ENCODE measurements at places on chromosomes 11 and 22.
A peak's percentile ranks its signal among the peaks of the same experiment; 100 is the strongest.

DNA sequence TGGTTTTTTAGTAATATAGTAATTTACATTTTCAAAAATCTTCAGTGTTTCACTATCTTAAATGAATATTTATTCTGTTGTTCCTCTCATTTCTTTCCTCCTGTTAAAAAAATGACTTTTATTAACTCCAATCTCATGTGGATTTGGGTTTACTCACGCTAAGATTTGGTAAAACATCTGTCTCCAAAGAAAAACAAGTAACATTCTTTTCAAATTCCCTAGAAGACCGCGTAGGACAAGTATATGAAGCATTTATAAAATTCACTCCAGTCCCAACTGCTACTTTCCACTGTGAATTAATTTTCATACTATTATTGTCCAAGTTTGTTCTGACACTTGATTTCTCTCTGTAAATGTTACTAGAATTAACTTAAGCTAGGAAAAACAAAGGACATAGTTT, 26.2 kb downstream of the SBF2 start:
- DNase-seq: no peak

DNA sequence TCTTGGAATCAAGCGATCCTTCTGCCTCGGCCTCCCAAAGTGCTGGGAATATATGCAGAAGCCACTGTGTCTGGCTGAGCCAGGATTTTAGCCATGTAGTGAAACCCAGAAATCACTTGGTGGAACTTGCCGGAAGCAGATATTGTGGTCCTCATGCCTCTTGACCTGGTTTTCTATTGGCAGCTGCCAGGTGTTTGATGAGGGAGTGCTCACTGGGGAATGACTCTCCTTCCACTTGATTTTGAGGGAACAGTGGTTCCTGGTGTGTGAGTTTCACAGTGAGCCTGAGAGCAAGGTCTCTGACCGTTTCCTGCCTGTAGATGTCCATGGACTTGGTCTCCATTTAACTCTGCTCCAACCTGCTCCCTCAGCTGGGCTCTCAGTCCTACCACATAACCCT, 34.7 kb upstream of the ELF5 start:
- DNase-seq: no peak

- DNase-seq: no peak
Measured at GRCh38 chr11:1514336-1515061, 27.9 kb upstream of the MOB2 start.

DNA sequence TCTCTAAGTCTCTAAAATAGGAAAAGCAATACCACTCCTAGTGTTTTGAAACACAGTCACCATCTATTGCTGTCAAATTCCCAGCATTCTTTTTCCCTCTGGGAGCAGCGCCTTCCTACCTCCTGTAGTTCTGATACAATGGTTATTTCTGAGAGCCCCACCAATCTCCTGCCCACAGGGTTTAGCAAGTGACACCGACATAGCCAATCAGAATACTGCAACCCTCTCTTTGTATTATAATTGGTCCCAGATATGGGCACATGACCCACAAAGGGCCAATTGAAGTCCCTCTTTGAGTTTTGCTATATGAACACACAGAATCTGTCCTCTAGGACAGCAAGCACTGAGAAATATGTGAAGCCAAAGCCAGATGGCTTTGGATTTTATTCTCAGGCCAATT, 16.9 kb upstream of the ARHGAP42 start:
- no peak for DNase-seq

- DNase-seq: no peak
Measured at GRCh38 chr22:49435596-49435995, 392.1 kb downstream of the BRD1 start.

GRCh38 chr22:39476664-39477063, 19.9 kb downstream of the MGAT3 start:
- no peak for DNase-seq

DNA sequence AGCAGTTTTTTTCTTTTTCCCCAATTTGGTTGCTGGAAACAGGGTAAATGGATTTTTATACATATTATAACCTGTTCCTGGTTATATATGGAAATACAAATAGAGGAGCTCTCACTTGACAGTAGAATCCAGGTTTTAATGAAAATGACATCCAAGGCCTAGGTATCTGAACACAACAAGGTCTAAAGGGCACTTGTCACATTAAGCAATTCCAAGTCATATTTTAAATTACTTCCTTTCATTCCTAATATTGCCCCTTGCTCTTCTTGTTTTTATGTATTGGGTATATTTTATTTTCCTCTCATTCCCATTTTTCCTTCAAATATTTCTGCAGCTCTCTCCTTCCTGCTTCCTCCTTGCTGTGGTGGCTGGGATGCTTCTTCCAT, 27.1 kb downstream of the CTNND1 start:
- no peak for DNase-seq

- peak; percentile 60 for DNase-seq
Measured at GRCh38 chr11:70669871-70670675, 271.7 kb downstream of the CTTN start.

DNA sequence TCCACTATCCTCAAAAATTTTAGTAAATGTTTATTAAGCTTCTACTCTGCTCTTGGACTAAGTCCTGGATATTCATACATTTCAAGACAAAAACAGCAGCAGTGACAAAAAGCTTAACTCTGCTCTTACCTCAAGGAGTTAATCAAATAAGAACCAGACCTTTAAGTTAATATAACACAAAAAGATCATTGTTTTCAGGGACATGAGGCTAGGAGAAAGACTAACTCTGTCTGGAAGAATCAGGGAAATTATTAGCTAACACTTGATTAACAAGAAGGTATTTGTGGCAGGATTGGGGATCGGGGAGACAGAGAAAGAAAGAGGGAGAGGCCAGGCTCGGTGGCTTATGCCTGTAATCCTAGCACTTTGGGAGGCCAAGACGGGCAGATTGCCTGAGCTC, 74.4 kb downstream of the PPP2R1B start:
- no peak for DNase-seq

DNA sequence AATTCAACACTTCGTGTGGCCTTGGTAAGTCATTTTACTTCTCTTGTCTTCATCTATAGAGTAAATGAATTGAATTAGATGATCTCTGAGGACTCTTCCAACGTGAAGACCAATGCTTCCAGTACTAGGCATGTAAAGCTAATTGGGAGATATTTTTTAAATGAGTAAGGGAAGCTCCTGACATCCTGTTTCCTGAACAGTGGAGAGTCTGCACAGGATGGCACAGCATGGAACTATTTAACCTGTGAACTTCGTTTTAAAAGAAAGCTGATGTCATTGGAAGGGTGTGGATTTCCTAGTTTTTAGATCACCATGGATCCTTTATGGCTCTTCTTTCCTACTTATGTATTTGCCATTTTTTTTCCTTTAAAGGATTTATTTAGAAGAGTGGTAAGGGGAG, 48.4 kb upstream of the HSD17B12 start:
- DNase-seq: no peak

- no peak for DNase-seq
Measured at GRCh38 chr11:107785401-107785800, 73.2 kb downstream of the SLC35F2 start.

- peak; percentile 21 for DNase-seq
Measured at GRCh38 chr11:43010042-43010441, 301.8 kb upstream of the API5 start.

DNA sequence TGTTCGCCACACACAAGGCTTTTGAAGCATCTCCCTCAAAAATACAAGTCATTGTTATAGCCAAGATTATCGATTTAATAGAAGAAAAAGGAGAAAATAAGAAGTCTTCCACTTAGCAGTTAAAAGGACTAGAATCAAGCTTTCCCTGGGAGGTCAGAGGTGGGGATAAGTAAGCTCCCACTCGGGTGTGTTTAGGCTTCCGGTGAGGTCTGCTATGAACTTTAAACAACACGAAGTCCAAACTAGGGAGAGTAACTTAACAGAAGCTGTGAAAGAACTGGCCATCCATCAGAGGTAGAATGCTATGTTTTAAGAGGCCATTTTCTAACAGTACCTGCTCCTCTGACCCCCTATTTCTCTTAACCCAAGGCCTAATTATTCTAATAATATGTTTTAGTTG, 91.4 kb upstream of the APOA1 start:
- DNase-seq: peak; percentile 56

GRCh38 chr11:120925944-120926343, 98.0 kb upstream of the TBCEL start:
- DNase-seq: no peak

- DNase-seq: no peak
Measured at GRCh38 chr11:134513585-134514120, 101.6 kb upstream of the B3GAT1 start.

DNA sequence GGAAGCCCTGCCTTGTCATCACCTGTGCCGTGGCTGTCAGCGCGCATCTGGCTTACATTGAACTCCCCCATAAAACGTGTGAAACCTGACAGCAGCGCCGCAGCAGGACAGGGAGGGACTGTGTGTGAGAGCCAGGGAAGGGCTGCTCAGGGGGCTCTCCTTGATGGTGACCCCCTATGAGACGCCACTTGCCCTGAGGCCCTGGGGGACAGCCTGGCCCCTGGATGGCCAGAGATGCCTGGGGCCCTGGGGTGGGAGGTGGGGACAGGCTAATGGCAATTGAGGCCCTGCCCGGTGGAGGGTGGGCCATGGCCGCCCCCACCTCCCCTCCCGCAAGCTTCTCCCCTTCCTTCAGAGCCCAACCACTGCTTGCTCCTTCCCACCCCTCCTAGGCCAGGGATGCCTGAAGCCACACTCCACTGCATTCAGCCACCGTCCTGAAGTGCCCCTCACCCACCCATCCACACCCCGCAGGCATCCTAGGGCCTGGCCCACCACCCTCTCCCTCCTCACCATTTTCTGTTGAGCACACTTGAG, 35.3 kb upstream of the KCNQ1OT1 start:
- DNase-seq: no peak

DNA sequence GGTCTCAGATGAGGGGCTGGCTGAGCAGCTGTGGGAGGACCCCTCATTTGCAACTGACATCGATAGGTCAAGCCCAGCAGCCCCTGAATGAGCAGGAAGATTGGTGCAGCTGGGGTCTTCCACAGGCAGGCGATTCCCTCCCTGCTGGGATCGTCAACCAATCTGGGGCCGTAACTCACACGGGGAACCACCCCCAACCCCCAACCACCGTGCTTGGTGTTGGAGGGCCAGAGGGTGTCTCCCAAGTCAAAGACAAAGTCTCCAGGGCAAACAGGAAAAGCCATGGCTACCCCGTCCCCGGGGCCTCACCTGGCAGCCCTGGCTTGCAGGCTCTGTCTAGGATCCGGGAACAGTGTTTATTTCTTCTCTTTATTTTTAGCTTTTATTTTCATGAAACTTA, 26.9 kb upstream of the SCUBE1 start:
- no peak for DNase-seq

GRCh38 chr11:10588904-10589303, 20.4 kb upstream of the LYVE1 start:
- DNase-seq: no peak

GRCh38 chr11:116742104-116742503, 30.7 kb downstream of the BUD13 start:
- no peak for DNase-seq

DNA sequence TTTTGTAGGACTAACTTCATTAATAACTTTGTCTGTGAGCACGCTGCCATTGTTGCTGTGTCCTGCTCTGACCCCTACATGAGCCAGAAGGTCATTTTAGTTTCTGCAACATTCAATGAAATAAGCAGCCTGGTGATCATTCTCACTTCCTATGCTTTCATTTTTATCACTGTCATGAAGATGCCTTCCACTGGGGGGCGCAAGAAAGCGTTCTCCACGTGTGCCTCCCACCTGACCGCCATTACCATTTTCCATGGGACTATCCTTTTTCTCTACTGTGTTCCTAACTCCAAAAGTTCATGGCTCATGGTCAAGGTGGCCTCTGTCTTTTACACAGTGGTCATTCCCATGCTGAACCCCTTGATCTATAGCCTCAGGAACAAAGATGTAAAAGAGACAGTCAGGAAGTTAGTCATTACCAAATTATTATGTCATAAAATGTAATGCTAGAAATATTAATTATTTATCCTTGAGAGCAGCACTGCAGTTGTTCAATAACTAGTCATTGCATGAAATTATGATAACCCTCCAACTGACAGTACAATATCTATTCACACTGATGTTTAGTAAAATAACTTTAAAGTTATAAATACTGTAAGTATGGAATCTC, 46.4 kb upstream of the OR5D13 start:
- DNase-seq: peak; percentile 25

DNA sequence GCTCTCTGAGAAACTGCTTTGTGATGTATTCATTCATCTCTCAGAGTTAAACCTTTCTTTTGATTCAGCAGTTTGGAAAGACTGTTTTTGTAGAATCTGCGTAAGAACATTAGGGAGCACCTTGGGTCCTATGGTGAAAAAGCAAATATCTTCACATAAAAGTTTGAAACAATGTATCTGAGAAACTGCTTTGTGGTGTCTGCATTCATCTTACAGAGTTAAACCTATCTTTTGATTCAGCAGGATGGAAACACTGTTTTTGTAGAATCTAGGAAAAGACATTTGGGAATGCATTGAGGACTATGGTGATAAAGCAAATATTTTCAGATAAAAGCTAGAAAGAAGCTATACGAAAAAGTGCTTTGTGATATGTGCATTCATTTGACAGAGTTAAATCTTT, 361.3 kb downstream of the OR4C45 start:
- no peak for DNase-seq

DNA sequence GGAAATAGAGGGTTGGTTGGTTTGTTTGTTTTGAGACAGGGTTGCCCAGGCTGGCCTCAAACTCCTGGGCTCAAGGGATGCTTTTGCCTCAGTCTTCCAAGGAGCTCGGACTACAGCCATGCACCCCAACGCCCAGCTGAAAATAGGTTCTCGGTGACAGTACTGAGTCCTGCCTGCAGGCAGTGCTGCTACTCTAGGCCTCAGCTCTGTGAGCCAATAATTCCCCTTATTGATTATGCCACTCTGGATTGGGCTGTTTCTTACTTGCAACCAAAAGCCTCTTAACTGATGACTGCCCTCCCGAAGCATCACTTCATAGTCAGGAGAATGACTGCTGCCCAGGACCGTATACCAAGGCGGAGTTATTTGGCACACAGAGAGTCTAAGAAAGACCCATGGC, 1.2 kb upstream of the C11orf16 start:
- DNase-seq: no peak

GRCh38 chr11:12924650-12925049, 84.5 kb upstream of the RASSF10 start:
- DNase-seq: no peak

DNA sequence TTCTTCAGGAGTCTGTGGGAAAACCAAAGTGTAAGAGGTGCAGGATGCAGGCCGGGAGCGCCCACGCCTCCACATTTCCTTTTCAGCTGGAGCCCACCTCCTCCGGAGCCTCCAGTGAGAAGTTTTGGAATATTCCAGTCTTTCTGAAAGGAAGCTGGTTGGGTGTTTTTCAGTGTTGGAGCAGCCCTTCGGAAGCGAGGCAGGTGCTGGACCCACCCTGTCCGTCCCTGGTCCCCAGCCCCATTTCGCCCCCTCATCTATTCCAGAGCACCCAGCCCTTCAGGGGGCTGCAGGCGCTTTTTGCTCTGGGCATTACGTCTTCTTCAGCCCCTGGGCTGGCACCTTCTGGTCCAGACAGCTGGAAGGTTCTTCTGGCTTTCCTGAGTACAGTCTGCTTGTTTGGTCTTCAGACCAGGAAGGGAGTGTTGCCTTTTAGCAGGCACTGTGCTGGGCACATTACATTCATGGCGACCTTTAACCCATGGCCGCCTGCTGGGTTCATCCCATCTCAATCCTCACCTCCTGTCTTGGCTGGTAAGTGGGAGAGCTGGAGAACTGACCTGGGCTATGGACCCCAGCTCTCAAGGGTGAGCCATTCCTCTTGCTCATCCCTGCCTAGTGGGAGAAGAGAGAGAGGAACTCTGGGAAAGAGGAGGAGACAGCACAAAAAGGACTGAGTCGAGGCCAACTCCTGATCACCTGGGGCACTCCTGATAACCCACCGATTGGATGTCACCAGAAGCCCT, 710 bp upstream of the THY1 start:
- no peak for DNase-seq

- DNase-seq: no peak
Measured at GRCh38 chr11:100593291-100593690, 93.8 kb upstream of the ARHGAP42 start.
